ENCODE measurements at places on chromosomes 2 and 18. TPM values are rescaled to one million over a fixed set of nuclear protein-coding genes. Genes with fewer than 3 reads are reported as not detected.

DNA sequence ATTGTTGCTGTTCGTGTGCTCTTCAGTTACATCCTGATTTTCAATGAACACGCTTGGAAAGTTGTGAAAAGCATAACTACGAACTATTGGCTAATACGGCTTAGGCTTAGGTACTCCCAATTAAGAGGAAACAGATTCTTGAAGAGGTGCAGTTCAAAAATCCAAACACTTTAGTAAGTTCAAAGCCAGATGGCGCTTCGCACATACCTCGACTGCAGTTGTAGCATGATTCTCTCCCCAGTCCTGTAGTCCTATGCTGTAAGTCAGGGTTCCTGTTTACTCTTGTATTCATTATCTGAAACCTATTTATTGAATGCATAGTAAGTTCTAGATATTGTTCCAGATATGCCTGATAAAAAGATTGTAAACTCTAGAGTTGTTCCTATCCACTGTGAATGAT, 165.2 kb downstream of the TRIB2 start:
- no peak for DNase-seq

- DNase-seq: no peak
Measured at GRCh38 chr2:209840434-209840833, 68.8 kb downstream of the UNC80 start.

GRCh38 chr2:98299211-98299905, 46.9 kb upstream of the CNGA3 start:
- DNase-seq: no peak

IL36A gene
- under 0.01 TPM for total RNA-seq

DNA sequence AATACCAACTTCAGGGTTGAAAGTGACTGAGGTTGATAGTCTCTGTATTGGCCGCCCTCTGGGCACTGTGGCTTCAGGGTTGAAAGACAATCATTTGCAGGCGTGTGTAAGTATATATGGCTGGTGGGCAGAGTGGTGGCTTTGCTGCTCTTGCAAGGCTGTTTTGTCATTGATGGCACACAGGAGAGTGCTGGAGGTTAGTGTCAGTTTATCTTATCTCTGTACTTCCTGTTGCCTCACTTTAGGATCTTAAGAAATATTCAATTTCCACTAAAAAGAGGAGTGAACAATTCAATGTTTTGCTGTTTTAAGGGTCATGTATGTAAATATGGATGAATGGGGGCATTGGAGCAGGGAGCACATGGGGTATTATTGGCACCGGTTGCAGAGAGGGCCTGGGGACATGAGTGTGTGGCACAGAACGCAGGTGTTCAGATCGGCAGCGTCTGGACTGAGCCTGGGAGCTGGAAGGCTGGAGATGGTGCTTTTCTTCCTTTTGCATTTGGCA, 51.5 kb downstream of the NCK2 start:
- no peak for DNase-seq

GRCh38 chr2:177489719-177490301, 97.2 kb downstream of the AGPS start:
- no peak for DNase-seq

- no peak for DNase-seq
Measured at GRCh38 chr2:111897630-111897923, 830 bp upstream of the MERTK start.

SERPINB11 gene
- total RNA-seq: not detected

CCDC68 gene
- total RNA-seq: not detected

- DNase-seq: no peak
Measured at GRCh38 chr18:58175122-58175785, 131.2 kb downstream of the NEDD4L start.

NAT8 gene
- 0.27 TPM for total RNA-seq

OR6B2 gene
- not detected for total RNA-seq

CXCR1 gene
- under 0.01 TPM for total RNA-seq

HOXD13 gene
- total RNA-seq: not detected
